ENCODE measurements at places on chromosomes 2 and 18.
A peak's percentile ranks its signal among the peaks of the same experiment; 100 is the strongest.

DNA sequence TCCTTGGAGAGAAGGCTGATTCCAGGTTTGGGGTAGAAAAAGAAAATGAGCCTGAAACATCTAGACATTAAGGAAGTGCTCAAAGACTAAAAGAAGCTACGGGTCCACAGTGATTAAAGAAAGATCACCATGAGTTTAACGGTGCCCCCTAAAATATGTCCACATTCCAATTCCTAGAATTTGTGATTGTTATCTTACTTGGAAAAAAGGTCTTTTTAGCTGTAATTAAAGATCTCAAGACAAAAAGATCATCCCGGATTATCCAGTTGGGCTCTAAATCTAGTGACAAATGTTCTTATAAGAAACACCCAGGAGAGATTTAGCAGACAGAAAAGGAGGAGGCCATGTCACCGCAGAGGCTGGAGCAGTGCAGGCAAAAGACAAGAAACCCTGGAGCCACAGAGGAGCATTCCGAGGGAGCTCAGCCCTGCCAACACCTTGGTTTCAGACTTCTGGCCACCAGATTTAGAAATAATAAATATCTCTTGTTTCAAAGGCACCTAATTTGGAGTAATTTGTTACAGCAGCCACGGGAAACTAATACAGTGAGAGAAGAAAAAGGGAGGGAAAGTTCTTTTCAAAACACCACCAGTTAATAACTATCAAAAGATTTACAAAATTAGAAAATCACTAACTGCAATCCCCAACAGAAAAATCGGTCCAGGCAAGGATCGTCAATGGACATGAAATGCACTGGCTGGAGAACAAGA is 8.5 kb downstream of the UXS1 start:
- DNase-seq = no peak

DNA sequence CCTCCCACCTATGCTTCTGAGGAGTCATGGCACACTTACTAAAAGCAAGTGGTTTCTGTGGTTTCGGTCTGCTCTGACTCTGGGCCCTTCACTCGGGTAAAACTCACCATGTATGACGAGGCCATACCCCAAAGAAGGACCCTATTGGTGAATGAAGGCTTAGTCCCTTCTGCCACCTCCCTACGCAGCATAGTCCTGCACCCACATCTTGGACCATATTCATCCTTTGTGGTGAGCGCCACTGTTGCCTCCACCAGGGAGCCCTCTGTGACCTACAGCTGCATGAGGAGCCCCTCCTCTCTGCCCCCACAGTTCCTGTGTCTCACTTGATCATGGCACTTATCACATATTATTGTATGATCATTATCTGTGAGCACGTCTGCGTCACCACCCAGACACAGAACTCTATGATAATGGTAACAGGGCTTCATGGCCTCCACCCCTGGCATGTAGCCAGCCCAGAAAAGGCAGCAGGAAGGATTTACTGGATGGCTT is 113.3 kb downstream of the TFCP2L1 start:
- no peak for DNase-seq

- no peak for DNase-seq
Observed at GRCh38 chr2:120486441-120486840, 140.5 kb downstream of the INHBB start.

DNA sequence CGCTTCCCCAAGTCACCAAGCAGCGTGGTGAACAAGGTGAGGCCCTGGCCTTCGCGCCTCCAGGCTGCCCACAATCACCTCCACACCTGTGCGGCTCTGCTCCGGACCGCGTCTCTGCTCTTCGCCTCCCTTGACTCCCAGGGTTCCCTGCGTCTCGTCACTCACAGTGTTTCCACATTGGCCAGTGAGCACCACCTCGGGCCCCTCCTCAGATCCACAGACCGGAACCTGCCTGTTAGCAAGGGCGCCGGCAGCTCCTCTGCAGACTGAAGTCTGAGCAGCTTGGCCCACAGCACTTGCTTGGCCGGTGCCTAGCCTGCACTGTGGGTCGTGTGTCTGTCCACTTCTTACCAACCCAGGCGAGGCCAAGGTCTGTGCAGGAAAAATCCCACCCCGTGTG is 155.3 kb upstream of the ALKAL2 start:
- DNase-seq = peak; percentile 65

DNA sequence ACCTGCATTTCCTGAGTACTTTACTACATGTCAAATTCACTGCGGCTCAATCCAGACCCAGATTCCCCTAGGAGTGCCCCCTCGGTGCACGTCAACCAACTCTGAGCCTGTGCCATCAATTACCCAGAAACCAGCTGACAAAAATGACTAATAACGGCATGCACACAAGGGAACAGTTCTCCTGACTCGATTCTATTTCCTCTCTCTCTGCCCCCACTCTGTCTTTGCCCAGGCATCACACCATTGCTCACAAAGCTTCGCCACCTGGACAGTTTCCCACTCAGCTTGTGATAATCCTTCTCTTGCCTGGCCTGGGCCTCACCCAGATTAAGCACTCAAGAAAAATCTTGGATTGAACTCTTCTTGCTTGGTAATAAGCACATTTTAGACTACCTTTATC is 115.3 kb upstream of the NDUFV2 start:
- no peak for DNase-seq

- DNase-seq = no peak
Observed at GRCh38 chr2:121309801-121310200, 24.8 kb upstream of the TFCP2L1 start.

GRCh38 chr18:57107140-57107832 is 39.6 kb upstream of the BOD1L2 start:
- DNase-seq = peak; percentile 4

GRCh38 chr2:112077814-112078213 is 22.7 kb downstream of the TMEM87B start:
- no peak for DNase-seq

DNA sequence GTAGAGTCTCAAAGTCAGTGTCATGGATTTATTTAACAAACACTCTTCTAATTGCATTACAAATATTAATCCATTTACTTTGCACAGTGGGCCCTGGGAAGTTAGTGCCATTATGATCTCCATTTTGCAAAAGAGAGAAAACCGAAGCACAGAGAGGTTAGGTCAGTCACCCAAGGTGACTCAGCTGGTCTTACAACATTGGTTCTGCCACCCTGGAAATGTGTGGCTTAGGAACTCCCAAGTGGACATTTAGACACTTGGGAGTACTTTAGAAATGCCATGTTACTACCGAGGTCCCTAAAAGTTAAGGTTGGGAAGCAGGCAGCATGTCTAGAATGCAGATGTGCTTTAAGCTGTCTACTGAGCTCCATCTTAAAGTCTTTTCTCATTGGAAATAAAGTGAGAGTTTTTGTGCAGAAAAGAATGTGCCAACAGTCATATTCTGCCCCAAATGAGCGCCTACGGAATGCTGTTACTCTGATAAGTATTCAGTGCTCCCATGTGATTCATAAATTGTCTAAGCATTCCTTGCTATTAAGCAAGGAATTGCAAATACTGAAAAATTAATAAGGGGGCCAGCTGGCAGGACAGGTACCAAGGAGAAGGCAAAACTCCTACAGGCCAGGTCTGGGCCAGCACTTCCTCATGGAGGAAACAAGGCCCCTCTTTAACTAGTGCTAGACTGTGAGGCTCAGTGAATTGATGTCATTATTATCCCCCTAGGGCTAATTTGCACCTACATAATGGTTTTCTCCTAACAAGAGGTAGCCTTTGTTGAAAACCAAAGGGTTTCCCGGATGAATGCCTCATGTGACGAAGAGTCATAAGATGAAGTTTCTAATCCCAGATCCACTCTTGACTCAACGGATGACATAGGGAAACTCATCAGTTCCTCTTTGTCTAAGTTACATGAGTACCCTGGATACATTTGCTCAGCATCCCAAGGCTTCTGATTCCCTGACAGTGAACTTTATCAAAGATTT is 16.3 kb downstream of the NRP2 start:
- DNase-seq = no peak

DNA sequence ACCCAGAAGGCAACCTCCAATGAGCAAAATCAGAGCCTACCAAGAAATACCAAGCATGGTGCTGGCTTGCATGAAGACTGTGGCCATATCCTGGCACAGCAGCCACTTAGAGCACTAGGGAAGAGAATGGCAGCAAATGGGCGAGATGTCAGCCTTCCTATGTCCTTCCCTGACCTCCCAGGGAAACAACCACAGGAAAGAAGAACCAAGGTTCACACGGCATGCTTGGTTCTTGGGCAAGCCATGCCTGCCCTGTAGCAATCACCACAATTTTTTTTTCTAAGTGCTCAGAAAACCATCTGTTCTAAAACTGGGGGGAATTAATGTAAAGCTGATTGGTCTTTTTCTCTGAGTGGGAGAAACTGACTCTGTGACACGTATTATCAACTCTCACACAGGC is 27.8 kb downstream of the GALNT14 start:
- DNase-seq = no peak

DNA sequence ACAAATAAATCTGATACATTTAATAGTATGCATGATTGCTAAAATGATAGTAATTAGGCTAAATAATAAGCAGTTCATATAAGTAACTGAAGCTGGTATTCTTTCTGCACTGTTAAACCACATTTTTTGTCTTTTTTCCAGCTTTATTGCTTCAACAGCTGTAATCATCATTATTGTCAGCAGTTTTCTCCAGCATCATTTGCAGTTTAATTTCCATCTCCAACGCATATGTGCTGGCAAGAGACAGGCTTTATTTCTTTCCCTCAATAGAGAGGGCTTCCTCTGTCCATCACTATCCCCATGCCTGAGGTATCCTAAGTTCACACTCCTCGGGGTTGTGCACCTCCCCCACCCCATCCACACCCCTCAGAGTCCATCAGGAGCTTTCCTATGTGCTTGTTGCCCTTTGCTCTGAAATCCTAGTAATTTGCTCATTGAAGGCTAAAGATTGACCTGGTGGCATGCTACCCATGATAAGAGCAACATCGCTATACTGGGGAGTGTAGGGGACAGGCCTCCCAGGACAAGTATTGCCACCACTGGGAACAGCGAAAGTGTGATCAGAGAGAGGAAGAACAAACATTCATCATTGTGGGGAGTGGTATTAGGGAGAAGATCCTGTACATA is 37.1 kb downstream of the B4GALT6 start:
- no peak for DNase-seq

DNA sequence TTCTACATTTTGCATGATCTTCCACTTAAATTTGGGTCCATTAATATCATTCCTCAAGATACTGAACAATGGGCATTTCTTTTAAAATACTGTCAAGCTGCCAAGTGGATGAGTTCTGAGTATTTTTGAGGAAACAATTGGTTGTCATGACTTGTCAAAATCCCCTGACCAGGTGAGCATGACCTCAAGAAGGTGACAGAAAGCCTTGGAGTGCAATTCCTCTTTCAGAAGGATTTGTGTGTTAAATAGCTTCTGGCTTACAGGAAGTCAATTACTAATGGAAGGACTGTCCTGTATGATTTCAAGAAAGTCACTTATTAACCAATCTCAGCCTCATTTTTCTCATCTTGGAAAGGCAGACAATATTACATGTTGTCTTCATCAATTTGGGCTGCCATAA is 460.6 kb downstream of the TSN start:
- no peak for DNase-seq

DNA sequence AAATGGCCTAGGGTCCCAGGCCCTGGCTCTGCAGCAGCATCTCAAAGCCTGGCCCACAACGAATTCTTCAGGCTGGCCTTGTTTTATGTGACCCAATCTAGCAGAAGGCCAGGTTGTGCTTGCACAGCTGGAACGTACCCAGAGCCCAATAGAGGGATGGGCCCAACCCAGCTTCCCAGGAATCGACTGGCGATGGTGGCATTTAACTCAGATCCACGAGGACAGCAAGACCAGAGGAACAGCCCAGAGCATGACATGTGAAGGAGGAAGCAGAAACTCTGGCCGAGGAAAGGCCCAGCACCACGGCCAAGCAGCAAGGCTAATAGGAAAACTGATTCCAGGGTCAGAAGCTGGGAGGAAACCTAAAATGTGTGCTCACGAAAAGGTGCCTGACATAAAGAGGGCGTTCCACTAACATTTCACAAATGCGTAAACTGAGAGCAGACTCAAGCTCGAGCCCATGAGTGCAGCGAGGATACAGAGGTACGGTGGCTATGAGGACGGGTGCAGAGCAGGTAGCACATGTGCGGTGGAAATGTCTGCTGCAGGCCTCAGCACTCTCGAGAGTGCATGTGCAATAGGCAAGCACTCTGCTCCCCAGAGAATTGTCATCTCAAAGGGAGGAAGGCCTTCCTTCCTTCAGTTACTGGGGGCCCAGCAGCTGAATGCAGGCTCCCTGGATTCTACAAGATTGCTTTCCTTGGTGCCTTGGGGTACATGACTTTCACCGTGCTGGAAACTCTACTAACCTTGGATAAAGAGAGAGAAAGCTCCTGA is 156.9 kb upstream of the GLI2 start:
- DNase-seq = no peak

DNA sequence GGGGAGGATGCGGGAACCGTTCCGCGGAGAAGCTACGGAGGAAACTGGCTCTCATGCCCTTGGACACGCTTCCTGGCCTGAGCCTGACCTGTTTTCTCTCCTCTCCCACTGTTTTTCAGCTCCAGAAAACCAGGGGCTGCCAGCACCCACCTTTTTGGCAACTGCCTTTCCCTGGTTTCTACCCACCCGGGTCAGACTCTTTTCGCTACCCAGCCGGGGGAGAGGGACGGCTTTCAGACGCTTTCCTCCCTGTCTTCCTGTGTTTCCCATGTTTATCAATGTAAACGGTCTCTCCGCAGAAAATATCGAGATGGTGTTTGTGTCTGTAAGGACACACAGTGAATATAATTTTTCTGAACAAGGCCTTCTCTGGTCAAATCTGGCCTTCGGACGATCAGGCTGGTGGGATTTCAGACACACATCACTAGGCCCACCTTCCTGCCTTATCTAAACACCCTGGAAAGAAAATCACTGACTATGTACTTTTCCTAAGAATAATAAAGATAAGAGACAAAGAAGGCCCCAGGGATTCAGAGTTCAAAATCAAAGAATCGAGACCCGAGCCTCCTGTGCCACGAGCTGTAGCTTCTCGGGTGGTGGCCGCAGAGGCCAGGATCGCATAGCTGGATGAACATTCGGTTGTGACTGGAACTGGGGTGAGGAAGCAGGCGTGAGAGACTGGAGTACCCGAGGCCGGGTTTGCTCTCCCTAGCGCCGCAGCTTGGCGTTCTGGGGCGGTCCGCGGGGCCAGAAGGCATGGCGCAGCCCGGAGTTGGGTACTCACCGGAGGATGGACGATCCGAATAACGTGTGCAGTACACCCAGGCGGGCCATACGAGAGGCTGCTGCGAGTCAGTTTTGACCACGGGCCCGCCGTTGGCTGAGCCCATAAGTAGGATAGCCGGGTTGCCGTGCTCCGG is 1.7 kb downstream of the EN1 start:
- no peak for DNase-seq

- no peak for DNase-seq
Observed at GRCh38 chr2:223604231-223604630, 2.1 kb upstream of the SCG2 start.

GRCh38 chr2:166372046-166372445 is 3.7 kb downstream of the SCN9A start:
- no peak for DNase-seq

GRCh38 chr2:240528406-240529040 is 29.3 kb downstream of the ANKMY1 start:
- DNase-seq = no peak

DNA sequence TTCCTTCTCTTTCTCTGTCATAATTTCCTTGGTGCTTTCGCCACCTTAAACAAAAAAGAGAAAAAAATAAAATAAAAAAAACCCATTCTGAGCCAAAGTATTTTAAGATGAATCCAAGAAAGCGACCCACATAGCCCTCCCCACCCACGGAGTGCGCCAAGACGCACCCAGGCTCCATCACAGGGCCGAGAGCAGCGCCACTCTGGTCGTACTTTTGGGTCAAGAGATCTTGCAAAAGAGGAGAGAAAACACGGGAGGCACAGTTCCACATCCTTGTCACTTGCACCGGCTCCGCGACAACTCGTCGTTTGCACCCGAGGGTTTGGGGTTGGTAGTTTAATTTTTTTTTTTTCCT is 1.8 kb upstream of the SP9 start:
- DNase-seq = no peak

GRCh38 chr2:79387431-79387830 is 125.4 kb upstream of the CTNNA2 start:
- DNase-seq = no peak

All from thyroid gland (tissue), 4 donors.